Renal pelvis (tissue), 12 donors: ENCODE measurements at places on chromosomes 13 and 19. TPM values are rescaled to one million over a fixed set of nuclear protein-coding genes. Genes with fewer than 3 reads are reported as not detected.

The NCCRP1 gene
- polyA plus RNA-seq: 1.9 TPM

The IGSF23 gene
- 0.95 TPM for polyA plus RNA-seq

The YJEFN3 gene
- polyA plus RNA-seq: 5.5 TPM

The S1PR5 gene
- 1.2 TPM for polyA plus RNA-seq

The DGKH gene
- polyA plus RNA-seq: 5.1 TPM

The EID2B gene
- polyA plus RNA-seq: 3.8 TPM

The NXNL1 gene
- not detected for polyA plus RNA-seq

The ZNF726 gene
- 14.2 TPM for polyA plus RNA-seq

GRCh38 chr13:46354156-46355087, 32.6 kb downstream of the RUBCNL start:
- DNase-seq: no peak

DNA sequence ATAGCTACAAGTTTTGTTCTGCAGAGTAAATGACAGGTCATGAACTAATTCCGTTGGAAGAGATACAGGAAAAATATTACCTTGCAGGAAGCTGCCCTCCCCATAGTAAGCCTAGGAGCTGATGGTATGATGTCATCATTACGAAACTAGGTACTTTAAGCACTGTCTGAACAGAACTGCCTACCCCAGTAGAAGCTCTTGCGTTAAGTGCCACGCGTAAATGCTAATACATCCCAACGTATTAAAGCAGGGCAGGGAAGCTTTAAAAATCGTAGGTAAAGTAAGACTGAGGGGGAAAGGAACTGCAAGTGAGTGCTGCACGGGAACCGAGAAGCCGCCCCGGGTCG, 572 bp downstream of the UGGT2 start:
- DNase-seq: peak; percentile 38

- DNase-seq: peak; percentile 47
Observed at GRCh38 chr13:20828539-20829364, 55.0 kb upstream of the EEF1AKMT1 start.

GRCh38 chr19:16085115-16085514, 8.8 kb downstream of the TPM4 start:
- no peak for DNase-seq

DNA sequence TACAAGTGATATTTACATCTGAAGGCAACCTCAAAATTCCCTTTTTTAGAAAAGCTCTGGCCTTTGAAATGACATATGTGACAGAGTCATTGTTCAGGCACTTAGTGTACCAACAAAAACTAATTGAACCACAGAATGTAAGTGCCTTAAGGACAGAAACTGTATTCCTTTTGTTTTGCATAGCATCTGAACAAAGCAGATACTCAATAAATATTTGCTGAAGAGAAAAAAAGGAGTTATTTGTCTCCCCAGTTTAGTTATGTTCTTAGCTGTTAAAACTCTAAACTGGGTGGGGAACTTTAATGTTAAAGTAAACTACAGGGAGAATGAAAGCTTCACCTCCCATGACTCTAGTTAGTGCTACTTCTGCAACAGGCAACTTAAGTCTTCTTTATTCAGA, 56.8 kb upstream of the KLF5 start:
- no peak for DNase-seq

- DNase-seq: peak; percentile 69
Observed at GRCh38 chr19:29714953-29715700, at the start of gene C19orf12. C19orf12 (minus strand) TSS chr19:29715261; CDS start chr19:29708413, 6,848 bp downstream.

DNA sequence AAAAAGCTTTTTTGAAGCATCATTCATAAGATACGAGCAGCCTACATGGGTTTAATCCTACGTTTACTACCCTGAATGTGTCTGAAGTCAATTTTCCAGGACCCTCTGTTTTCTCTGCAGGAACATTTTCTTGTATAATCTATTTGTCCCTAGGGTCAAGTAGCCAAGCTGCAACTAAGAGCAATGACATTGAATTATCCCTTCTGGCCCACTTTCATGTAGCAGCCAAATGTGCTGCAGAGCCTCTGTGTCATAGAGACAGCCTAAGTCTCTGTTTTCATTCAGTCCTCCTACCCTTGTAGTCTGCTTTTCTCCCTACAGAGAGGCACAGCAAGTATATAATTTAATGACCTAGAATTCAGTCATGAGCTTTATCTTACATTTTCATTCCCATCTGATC, 82.1 kb downstream of the ZAR1L start:
- DNase-seq: peak; percentile 55

DNA sequence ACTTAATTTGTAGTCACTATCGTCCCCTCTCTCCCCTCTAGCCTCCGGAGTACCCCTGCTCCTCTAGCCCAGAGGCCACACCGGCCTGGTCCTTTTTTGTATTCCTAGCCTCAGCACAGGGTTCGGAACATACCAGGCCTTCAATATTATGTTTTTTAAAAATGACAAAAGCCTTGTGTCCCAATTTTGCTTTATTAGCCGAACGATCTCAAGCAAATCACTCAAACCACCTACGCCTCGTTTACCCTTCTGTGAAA, 463 bp upstream of the POMP start:
- DNase-seq: no peak

- no peak for DNase-seq
Observed at GRCh38 chr19:3102239-3103140, 8.3 kb downstream of the GNA11 start.

GRCh38 chr19:3620817-3621547, 5.6 kb downstream of the CACTIN start:
- no peak for DNase-seq

DNA sequence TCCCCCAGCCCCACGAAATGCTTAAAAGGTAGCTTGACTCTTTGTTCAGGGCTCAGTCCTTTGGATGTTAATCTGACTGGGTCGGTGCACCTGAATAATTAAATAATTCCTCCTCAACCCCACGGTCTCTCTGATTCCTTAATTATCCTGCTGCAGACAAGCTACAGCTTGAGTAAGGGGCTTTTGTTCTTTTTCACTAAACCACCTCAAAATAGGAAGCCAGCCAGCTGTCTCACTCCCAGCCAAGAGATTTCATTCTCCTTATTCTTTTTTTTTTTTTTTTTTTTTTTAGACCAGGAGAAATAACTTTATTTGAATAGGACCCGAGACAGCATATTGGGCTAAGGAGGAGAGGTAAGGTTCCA, 7.9 kb upstream of the FCGBP start:
- DNase-seq: no peak

- DNase-seq: no peak
Observed at GRCh38 chr13:61664801-61665705, 249.4 kb upstream of the PCDH20 start.

DNA sequence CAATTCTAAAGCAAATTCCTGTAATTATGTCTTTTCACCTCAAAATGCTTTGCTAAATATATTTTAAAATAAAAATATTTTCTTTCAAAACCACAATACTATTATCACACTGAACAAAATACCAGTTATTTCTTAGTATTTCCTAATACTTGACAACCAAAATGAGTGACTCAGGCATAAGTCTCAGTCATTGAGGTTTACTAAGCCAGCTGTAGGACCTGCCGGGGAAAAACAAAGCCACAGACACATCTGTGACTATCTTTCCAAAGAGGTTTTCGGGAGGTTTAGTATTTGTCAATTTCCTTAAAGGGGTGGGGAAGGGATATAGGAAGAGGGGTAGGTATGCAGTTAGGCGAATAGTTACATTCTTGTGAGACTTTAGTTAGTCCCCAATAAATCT, 3.2 kb upstream of the ZNF235 start:
- DNase-seq: no peak

DNA sequence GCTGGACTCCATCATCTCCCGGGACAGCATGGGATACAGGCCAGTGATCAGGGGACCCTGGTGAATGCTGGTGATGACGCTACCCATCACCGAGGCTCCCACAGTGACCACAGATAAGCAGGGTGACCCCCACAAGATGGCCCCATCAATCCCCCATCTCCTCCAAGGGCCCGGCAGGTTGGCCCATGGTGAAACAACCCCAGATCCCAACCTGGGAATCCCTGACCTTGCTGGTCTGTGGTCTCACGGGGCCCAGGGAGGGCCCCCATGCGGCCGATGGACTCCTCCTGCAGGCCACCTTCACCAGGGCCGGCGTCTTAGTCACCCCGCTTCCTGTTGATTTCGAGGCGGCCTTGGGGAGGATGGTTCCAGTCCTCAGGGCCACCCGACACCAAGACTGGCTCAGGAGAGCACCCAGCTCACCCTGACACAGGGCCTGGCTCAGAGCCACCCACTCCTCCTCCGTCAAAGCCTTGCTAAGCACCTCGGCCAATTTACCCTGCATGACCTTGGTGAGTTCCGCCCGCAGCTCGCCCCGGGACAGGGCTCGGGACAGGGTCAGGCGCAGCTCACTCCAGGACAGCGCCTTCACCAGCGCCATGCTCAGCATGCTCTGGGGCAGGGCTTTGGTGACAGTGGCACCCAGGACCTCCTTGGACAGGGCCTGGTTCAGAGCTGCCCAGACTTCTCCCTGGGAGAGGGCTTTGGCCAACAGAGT, 10.0 kb downstream of the IQCN start:
- no peak for DNase-seq

DNA sequence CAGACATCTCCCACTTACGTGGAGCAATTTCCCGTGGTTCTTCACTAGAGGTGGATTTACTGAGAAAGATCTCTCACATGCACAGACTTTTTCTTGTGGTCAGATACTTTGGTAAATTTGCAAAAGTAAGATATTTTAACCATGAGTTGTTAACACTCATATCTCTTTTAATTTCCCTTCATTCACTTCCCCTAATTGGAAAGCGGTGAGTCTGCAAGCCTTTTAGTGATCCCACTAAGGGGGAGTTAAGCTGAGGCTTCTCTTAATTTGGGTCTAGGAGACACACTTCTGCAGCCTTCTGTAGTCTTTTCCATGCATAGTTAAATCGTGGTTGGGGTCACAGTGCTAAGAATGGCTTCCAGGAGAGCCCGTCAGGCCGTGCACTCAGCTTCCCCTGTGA, 30.7 kb upstream of the SERPINE3 start:
- DNase-seq: no peak

GRCh38 chr19:30046522-30046921, 104.5 kb downstream of the URI1 start:
- DNase-seq: peak; percentile 28

- no peak for DNase-seq
Observed at GRCh38 chr13:99388334-99388923, 81.2 kb upstream of the GPR183 start.

GRCh38 chr19:40229484-40229883, 3.0 kb upstream of the CCNP start:
- no peak for DNase-seq

GRCh38 chr19:12872941-12873890, 8.0 kb downstream of the DNASE2 start:
- DNase-seq: peak; percentile 49

- DNase-seq: no peak
Observed at GRCh38 chr13:48316826-48317510, 13.4 kb downstream of the RB1 start.

DNA sequence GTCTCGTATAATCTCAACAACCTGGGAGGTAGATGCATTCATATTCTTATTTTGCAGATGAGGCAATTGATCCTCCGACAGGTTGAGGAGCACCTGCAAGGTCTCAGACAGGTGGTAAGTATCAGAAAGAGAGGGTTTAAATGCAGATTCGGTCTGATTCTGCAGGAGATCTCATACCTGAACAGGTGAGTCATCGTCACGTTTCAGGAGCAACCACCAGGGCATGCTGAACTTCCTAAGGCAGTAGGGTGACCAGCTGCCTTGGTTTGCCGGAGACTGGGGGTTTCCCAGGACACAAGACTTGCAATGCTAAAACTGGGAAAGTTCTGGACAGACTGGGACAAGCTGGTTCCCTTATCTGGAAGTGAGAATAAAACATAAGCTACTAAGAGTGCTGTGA, 68.8 kb upstream of the TSHZ3 start:
- no peak for DNase-seq

DNA sequence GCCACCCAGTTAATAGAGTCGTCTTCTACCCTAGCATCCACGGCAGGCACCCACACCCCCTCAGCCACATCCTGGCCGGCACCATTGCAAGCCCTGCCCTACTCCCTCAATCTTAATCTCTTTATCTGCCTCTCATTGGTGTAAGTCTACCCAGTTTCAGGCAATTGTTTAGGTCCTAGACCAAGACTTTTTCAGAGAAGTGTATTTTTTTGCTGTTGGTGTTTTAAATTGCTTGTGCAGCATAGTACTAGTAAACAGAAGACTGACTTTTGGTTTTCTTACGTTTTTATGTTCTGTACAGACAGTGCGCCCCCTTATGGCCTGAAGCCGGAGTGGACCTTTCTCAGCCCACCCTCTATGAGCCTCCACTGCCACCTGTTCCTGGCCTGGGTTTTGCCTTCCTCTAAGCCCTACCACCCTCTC, 2.3 kb upstream of the LCP1 start:
- DNase-seq: no peak
